ENCODE measurements at places on chromosomes 1 and 21.

DNA sequence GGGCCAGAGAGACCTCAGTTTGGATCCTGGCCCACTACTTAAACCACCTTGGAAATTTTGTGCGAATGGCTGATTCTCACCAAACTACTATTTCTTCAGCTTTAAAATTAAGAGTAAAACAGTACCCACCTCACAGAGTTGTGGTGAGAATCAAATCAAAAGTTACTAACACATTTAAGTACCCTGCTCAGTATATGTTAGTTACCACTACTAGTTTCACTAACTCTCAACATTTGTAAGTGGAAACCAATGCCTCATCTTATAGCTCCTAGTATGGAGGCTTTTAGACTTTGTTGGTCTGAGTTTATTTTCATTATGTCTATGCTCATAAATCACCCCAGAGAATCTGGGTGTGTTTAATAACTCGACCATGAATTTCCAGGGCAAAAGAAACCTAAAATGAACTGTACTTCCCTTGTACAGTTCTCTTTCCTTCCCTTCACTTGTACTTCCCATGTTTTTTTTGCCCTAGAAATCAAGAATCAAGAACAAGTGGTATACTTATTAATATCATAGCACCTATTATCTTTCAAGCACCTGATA lies 11.6 kb upstream of the SERBP1 start:
- DNase-seq, result no peak

DNA sequence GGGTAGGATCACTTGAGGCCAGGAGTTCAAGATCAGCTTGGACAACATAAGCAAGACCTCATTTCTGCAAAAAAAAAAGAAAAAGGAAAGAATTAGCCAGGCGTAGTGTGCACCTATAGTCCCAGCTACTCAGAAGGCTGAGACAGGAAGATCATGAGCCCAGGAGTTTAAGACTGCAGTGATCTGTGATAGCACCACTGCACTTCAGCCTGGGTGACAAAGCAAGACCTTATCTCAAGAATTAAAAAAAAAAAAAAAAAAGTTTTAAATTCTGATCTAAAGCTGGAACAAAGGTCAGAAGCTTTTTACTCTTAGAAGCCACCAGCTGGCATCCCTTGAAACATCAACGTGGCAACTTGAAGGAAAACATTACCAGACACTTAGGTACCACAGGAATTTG lies 45.3 kb downstream of the HENMT1 start:
- DNase-seq, result no peak

GRCh38 chr1:15870421-15870820 lies 22.9 kb downstream of the SPEN start:
- DNase-seq, result no peak

DNA sequence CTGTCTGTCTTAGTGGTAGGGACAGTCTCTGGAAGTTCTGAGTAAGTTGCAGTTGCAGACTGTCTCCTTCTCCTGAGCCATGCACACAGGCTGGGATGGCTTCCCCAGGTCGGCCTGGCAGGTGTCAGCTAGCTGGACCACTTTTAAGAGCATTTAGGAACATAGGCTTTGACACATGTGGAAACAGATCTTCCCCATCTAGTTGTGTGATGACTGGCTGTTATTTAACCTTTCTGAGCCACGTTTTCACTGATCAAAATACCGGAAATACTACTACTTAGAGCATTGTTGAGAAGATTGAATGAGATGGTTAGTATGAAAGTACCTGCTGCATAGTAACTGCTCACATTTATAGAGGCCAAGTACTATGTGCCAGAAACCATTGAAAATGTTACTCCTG lies 6.2 kb upstream of the MAPKAPK2 start:
- no peak for DNase-seq

GRCh38 chr1:69191335-69191734 lies 376.4 kb upstream of the LRRC7 start:
- no peak for DNase-seq

DNA sequence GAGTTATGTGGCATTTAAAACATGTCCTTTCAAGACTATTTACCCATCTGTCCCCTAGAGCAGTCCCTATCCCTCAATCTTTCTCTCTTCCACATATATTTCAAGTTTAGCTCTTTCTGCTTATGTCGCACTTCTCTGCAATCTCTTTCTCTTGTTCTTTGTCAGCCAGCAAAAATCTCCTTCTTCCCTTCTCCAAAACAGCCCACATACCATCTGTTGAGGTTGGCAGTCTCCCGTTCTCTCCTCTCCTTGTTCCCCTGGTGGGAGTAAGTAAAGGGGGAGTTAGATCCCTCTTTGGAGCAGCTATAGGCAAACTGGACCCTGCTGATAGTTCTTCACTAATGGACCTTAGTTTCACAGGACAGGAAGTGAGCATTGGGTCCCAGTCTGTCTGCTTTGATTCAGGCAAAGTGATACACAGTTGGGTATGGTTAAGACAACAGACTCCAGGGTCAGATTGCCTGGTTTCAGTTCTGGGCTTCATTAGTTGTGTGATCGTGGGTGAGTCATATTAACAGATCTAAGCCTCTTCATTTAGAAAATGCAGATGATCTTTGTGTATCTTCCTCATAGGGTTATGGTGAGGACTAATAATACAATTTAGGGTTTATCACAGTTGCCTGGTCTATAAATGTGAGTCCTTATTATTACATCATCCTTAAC lies 19.7 kb downstream of the BRINP2 start:
- no peak for DNase-seq

Data from stimulated activated CD8-positive, alpha-beta memory T cell treated with anti-CD3 and anti-CD28 coated beads, Interleukin-7, amount 100 ng/mL, for 1 hour (primary cell).